Esophagus squamous epithelium (tissue), 5 donors: ENCODE measurements at places on chromosomes 11 and 22.

GRCh38 chr11:19307498-19307897 lies 66.8 kb upstream of the E2F8 start:
- DNase-seq: no peak

- no peak for DNase-seq
Measured at GRCh38 chr11:123559523-123559955, 94.9 kb downstream of the SCN3B start.

- no peak for DNase-seq
Measured at GRCh38 chr11:95877291-95877690, 46.6 kb downstream of the MTMR2 start.

DNA sequence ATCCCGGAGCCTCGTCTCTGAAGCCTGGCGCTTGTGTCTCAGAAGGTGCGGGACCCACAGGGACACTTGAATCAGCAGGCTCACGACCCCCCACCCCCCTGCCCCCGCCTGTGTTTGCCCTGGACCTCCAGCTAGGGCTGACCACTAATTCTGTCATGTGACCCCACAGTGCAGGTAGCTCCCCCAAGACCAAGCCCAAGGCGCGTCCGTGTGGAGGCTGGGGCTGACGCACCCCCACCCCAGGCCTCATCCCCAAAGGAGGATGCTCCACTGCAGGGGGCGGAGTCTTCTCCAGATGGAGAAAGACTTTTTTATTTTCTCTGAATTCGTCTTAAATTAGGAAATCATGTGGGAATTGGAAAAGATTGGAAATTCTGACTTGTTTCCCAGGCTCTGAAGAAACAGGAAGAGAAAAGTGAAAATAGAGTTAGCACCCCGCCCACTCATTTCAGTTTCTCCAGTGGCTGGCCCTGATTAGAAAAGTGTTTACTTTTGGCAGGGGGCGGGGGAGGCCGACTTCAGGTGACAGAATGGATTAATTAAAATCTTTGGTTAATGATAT lies 1.0 kb upstream of the RELA start:
- no peak for DNase-seq

DNA sequence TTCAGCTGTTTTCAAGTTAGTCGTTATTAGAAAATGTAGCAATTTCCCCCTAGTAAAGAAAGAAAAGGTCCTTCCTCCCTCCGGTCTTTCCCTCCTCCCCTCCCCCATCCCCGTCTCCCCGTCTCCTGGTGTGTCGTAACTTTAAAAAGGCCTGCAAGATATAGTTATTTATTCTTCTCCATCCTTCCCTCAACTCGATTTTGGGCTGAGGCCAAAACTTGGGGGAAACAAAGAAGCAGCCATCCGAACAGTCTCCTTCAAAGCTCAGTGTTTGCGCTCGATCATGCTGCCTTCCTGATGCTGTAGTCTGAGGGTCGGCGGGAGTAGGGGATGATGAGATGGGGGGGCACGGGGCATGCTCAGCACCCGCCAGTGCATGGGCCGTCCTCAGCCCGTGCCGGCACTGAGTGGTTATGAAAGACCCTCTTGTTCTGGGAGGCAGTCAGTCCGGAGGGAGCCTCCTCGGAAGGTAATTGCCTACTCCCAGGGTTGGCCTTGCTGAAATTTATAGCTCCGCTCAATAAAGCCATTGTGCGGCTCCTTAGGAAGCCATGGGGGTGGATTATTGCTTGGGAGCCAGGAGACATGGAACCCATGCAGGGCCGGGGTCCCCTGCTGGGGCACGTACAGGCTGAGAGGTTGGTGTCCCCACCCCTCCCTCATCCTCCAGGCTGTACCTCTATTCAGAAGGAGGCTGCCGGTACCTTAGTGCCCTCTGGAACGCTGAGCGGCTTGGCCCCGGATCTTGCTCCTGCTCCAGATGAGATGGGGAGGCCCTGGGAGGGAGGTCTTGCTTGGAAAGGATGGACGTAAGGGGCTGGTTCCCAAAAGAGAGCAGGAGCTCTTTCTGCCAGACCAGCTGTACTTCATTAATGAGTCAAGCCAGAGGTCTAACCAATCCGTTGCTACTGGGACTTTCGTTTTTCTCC lies 212.7 kb upstream of the CADM1 start:
- DNase-seq: no peak

- DNase-seq: no peak
Measured at GRCh38 chr11:78800756-78801155, 226.1 kb upstream of the NARS2 start.

- no peak for DNase-seq
Measured at GRCh38 chr11:40434926-40435325, 1024.5 kb downstream of the LRRC4C start.

- no peak for DNase-seq
Measured at GRCh38 chr22:29302681-29303465, 3.6 kb upstream of the GAS2L1 start.

DNA sequence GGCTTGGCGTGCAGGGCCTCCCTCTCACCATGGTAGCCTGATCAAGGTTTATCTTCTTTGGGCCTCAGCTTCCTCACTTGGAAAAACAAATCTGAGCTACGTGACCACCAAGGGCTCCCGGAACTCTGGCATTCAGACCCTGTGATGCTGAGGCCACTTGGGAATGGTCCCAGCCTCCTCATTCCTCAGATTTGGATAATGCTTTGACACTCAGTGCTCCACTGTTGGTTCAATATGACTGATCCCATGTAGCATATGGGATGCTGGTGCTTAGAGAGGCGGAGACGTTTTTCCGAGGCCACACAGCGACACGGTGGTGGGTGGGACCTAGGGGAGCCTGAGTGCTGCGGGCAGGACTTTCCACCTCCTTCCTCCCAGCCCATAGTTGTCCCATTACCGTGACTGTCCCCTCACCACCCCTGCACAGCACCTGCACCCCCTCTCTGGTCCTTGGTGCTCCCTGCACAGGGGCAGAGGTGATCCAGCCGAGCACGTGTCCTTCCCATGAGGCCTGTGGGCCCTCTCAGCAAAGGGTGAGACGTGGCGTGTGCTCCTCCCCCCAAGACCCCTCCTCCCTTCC lies 23.1 kb downstream of the MB start:
- no peak for DNase-seq

DNA sequence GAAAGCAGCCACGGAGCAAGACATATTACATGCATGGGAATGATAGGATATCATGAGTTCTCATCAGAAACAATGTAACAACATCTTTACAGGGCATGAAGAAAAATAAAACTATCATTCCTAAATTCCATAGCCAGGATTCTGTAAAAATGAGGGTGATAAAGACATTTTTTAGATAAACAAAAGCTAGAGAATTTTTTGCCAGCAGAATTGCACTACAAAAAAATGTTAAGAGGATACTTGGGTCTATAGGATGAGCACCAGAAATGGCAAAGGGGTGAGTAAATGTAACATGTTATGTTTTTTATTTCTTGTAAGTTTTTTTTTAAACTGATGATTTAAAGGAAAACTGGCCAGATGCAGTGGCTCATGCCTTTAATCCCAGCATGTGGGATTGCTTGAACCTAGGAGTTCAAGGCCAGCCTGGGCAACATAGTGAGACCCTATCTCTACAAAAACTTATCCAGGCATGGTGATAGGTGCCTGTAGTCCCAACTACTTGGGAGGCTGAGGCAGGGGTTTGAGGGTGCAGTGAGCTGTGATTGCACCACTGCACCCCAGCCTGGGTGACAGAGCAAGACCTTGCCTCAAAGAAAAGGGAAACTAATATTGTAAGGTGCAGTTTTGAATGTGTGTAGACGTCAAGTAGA lies 33.2 kb downstream of the TBX1 start:
- DNase-seq: no peak

DNA sequence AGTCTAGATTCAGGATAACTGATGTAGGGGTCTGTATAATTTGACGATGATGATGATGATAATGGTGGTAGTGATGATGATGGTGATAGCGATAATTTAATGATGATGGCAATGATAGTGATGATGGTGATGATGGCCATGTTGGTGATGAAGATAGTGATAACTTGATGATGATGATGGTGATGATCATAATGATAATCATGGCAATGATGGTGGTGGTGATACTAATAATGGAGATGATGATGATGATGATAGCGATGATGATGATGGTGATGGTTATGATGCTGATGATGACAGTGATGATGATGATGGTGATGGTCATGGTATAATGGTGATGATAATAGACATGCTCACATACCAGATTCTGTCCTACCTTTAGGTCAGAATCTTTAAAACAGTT lies 66.2 kb upstream of the SEZ6L start:
- DNase-seq: no peak

GRCh38 chr22:28030473-28030872 lies 111.4 kb upstream of the PITPNB start:
- DNase-seq: no peak

GRCh38 chr11:41308286-41308685 lies 151.2 kb downstream of the LRRC4C start:
- DNase-seq: no peak

DNA sequence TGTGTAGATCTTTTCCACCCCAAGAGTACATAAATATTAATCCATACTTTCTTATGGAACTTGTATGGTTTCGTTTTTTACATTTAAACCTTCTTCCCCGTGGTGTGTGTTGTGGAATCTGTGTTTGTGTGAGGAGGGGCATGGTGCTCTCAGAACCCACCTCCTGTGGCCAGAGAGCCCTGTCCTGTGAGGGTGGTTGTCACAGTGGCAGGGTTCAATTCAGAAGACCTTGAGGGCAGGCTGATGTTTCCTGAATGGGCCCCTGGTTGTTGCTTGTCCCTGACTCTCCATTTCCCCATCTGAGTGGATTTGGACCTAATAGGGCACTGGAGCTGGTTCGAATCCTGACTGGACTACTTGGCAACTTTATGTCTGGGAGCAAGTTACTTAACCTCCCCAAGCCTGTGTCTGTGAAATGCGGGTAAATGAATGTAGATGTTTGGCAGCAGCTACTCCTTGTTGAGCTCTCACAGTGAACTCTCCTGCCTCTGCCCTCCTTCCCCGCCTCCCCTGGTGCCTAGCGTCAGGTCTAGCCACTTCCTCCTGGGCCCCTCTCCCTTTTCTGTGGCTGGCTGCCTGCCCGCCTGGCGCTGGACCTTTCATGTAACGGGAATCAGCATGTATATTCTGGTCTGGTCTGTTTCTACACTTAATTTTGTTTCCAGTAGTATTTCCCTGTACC lies 7.3 kb downstream of the NEAT1 start:
- no peak for DNase-seq

- DNase-seq: no peak
Measured at GRCh38 chr11:35088226-35088625, 50.7 kb upstream of the CD44 start.

- DNase-seq: no peak
Measured at GRCh38 chr11:26418386-26418912, 86.5 kb downstream of the ANO3 start.

DNA sequence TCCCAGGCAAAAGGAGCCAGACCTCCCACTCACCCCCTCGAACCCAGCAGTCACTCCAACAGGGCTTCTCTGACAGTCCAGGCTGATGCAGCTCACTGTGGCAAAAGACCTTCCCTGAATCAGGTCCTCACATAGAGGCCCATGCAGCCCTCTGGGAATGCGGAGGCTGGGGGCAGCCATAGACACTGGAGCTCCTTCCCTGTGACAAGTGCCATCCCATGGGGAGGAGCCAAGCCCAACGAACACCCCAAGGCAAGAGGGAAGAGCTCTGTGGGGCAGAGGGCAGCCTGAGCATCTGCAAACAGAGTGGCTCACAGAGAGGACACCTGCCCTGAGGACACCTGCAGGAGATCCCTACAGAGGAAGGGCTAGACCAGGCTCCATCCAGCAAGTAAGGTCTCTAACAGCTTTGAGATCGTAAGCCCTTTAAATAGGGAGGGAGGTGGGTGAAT lies at the start of gene LINC01488:
TSS of gene LINC01488 (plus strand) at position 271 of the 452 bp plus-strand sequence.
- DNase-seq: no peak

DNA sequence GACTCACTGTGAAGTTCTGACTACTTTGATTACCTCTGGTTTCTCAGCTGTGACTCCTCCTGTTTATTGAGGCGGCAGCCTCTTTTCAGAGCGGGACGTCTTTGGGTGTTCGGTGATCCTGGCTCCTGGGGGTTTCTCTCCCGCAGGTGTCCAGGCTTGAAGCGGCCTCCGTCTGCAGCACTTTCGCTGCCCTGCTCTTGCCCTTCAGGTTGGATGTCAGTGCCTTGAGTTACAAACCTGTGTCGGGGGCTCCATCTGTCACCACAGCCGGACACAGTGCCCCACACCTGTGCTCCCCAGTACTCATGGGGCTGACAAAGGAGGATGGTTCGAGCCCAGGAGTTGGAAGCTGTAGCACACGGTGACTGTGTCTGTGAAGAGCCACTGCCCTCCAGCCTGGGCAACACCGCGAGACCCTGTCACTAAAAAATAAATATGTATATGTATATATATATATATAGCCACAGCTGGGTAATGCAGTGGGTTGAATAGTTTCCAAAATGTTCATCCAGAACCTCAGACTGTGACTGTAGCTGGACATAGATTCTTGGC lies 104.1 kb downstream of the BRD1 start:
- DNase-seq: no peak

- no peak for DNase-seq
Measured at GRCh38 chr11:63499874-63500273, 6.0 kb upstream of the LGALS12 start.

- DNase-seq: no peak
Measured at GRCh38 chr11:119000906-119001305, 3.0 kb downstream of the CENATAC start.

DNA sequence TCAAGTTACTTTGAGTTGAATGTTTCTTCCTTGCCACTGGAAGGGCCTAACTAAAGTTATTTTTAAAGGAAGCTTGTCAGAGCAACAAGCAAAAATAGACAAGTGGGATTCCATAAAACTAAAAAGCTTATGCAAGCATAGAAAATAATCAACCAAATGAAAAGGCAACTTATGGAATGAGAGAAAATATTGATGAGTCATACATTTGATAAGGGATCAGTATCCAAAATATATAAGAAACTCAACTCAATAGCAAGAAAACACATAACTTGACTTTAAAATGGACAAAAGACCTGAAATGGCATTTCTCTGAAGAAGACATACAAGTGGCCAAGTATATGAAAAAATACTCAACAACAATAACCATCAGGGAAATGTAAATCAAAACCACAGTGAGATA lies 264.5 kb upstream of the UBASH3B start:
- DNase-seq: no peak

GRCh38 chr11:78310500-78310909 lies 107.1 kb downstream of the GAB2 start:
- DNase-seq: no peak

GRCh38 chr11:8997451-8997850 lies 6.3 kb downstream of the NRIP3 start:
- DNase-seq: no peak

DNA sequence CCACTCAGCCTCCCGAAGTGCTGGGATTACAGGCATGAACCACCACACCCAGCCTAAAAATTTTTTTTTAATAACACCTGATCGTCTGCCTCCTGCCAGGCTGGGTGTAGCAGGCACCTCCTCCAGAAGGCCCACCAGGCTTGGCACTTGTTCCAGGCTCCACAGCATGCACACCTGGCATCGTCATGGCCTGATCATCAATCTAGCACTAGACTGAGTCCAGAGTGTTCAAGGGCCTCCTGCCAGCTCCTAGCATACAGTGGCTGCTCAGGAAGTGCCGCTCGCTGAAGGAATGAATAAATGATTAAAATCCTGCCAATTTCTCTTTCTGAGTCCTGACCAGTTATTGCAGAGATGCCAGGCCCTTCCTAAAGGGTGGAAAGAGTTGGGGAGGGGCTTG lies 3.5 kb upstream of the PDGFB start:
- no peak for DNase-seq

- no peak for DNase-seq
Measured at GRCh38 chr22:30291058-30291892, 2.0 kb upstream of the CASTOR1 start.
